ENCODE measurements at places on chromosomes 11 and 22. TPM values are rescaled to one million over a fixed set of nuclear protein-coding genes. Genes with fewer than 3 reads are reported as not detected.

ZNF70 gene
- total RNA-seq, result 8.4 TPM

C11orf65 gene
- total RNA-seq, result 3.4 TPM

RHBDD3 gene
- 38.6 TPM for total RNA-seq

C11orf97 gene
- total RNA-seq, result not detected

VSIG10L2 gene
- not detected for total RNA-seq

DNA sequence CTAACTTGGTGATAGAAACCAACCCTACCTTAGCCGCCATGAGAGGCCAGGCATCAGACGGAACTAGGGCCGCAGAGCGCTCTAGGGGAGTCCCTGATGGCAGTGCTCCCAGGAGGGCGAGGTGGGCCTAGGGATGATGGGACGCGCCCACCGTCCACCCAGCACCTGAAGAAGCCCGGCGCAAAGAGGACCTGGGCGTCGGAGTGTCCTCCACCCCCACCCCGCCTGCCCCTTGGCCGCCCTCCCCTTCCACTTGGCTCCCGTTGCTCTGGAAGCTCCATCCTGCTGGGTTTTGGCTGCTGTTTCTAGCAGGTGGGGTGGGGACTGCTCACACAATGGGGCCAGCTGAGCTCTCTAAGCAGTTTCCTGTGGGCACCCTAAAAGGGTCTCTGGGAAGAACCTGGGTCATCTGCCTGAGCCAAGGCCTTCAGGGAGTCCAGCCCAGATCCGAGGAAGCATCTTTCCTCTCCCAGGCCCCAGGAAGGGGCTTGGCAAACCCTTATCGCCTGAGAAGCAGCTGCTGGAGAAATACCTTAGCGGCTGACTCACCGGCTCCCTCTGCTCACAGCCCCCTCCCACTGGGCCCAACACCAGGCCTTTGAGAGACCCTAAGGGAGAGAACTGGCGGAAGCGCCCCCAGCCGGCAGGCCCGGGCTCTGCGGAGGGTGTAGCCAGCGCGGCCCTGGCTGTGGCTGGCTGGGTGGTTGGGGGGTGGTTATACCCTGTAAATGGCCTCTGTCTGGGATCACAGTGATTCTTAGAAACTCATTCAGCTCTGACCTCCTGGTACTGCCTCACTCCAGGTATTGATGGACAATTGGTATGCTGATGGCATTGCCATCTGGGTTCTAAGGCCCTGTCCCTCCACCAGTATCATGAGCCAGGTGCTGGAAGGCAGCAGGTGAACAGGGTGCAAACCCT lies 19.3 kb downstream of the CREB3L1 start:
- no peak for DNase-seq

GRCh38 chr22:35473971-35474370 lies 66.7 kb upstream of the RASD2 start:
- DNase-seq, result no peak

- no peak for DNase-seq
Measured at GRCh38 chr11:38814670-38815069, 2216.6 kb upstream of the RAG2 start.

GRCh38 chr11:16078936-16079335 lies 277.4 kb downstream of the SOX6 start:
- DNase-seq, result no peak

GRCh38 chr11:101323997-101324396 lies 194.4 kb upstream of the PGR start:
- DNase-seq, result no peak

GRCh38 chr22:50710221-50710620 lies 27.8 kb upstream of the ACR start:
- DNase-seq, result no peak

- DNase-seq, result peak; percentile 50
Measured at GRCh38 chr22:24768537-24769374, 5.8 kb downstream of the PIWIL3 start.

DNA sequence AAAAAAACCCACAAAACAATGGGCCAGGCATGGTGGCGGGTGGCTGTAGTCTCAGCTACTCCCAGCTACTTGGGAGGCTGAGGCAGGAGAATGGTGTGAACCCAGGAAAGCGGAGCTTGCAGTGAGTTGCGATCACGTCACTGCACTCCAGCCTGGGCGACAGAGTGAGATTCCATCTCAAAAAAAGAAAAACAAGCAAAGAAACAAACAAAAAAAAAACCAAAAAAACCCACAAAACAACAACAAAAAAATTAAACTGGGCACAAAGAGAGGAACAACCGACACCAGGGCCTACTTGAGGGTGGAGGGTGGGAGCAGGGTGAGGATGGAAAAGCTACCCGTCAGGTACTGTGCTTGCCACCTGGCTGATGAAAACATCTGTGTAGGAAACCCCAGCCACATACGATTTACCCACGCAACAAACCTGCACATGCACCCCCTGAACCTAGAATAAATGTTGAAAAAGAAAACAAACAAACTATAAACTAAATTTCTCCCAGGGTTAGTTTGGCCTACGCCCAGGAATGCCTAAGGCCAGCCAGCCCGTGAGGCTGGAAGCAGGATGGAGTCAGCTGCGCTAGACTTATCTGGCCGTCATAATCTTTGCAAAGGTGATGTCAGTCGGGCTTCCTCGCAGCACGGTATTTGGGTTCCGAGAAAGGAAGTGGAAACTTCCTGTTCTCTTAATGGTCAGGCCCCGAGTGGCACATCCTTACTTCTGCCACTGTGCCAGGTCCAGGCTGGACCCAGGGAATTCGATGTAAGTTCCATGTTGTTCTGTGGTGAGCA lies 21.9 kb upstream of the CYB5R3 start:
- no peak for DNase-seq

DNA sequence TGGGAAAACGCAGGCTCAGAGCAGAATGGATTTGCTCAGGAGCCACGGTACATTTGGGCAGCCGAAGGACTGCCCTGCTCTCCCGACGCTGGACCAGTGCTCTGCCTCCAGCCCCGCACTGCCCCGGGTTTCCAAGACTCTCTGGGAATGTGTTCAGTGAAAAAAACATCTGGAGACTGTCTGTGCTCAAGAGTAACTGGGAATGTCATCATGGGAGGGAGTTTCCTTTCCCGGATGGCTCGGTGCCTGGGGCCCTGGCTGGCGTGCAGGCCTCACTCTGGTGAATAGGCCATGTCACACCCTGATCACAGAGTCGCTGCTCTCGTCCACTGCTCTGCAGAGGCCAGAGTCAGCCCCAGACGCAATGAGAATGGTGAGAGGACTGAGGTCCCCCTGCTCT lies 9.8 kb upstream of the APOL6 start:
- DNase-seq, result no peak

- no peak for DNase-seq
Measured at GRCh38 chr11:34262531-34263081, 95.2 kb downstream of the ABTB2 start.

- no peak for DNase-seq
Measured at GRCh38 chr11:94858012-94858705, 90.0 kb downstream of the AMOTL1 start.

- DNase-seq, result no peak
Measured at GRCh38 chr11:93320230-93320629, 10.3 kb upstream of the DEUP1 start.

All from OCI-LY7 (cell line).